Inflammatory macrophage treated with lipopolysaccharide for 4 hours (primary cell): ENCODE measurements at places on chromosomes 4 and X.

DNA sequence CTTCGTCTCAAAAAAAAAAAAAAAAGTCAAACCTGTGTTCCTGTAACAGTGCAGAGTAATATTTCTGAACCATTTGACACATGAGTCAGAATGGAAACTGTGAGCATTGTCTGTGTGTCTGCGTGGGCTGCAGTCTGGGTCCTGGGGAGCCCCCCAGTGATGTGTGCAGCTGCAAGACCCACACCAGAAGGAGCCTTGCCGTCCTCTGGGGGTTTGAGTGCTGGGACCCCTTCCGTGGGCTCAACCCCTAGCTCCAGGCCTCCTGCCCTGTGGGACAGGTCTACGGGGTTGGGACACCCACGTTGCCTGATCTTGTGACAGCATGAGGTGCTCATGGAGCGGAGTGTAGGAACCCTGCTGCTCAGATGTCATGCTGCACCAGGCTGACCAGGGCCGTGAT lies 43.7 kb downstream of the DDX3X start:
- no peak for DNase-seq

GRCh38 chr4:53346920-53347852 lies 18.7 kb downstream of the SCFD2 start:
- DNase-seq: no peak

DNA sequence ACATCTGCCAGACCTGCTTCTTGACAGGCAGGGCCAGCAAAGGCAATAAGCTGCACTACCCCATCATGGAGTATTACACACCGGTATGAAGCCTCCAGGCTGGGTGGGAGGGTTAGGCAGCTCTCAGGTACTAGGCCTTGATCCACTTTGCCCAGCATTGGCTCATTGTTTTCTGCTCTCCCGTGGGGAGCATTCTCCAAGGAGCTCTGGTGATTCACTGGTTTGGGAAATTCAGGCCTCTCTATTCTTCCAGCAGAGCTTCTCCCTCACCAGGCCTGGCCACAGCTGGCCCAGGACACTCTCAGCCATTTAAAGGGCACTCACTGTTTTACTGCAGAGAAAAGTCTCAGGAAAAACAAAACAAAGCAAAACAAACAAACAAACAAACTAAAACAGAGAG lies 33.0 kb downstream of the DRP2 start:
- DNase-seq: no peak

DNA sequence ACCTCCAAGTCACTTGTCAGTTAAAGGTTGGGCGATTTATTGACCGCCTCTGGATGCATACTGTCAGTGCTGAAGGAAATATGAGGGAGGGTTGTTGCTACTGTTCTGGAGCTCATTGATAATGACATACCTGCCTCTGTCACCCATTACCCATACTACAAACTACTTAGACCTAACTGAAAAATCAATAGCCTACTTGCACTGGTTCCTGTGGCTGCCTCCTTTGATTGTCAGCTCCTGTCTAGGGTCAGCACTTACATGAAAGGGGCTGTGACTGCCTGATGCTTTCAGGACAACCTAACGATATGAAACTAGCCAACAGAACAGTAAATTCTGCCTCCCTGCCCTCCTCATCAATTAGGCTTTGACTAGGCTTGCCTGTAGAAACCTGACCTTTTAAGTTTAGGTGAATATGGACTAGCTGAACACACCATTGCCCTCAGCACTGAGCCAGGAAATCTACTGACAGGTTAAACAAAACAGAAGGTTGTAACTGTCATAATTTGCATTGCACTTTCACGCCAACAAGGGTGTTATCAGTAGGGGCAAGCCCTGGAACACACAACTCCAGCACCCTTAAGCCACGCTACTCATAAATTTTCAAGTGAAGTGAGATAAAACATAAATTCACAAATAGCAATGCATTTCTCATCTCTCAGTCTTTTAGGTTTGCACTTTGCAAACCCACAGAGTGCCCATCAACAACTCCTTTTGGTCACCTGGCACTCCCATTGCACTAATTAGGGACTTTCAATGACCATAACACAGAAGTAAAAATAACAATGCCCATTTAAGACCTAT lies 9.0 kb upstream of the MAB21L2 start:
- no peak for DNase-seq

DNA sequence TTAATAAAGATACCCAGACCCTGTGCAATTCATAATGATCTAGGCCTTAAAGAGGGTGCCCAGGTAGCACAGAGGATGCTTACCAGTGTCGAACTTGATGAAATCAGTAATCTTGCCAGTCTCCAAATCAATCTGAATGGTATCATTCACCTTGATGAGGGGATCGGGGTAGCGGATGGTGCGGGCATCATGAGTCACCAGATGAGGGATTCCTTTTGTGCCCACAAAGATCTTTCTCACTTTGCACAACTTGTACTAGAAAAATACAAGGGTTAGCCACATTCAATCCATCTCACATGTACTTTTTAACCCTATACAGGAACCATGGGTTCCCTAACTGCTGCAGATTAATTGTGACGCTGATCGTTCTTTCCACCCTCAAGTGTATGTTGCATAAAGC lies 3.3 kb downstream of the RPS4X start:
- no peak for DNase-seq

DNA sequence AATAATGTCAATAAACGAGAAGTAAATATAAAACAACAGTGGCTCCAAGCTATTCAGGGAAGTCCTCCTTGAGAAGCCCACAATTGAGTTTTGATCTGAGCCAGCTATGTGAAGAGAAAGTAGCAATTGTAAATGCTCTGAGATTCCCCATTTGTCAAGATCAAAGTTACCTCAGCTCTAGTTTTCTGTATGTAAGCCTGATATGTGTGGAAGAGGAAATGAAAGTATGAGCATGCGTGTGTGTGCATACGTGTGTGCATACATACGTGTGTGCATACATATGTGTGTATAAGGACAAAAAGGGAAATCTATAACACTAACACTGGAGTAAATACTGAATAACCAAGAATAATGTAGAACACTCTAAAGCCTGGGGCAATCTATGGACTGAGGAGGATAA lies 130.3 kb downstream of the SCFD2 start:
- DNase-seq: no peak

- no peak for DNase-seq
These were observed 514.5 kb downstream of the INPP4B start for GRCh38 chr4:142331646-142332045.

DNA sequence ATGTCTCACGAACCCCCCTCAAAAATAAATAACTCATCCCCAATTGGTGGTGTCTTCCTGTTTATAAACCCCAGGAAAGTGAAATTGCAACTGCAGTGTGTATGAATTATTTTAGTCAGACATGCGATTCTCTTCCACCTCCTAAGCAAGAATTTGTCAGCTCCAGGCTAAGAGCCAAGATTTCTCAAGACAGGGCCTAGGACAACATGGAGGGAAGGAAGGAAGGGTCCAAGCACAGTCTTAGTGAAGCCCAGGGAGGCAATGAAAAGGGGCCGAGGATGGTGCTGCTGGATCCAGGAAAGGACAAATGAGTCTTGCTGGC lies 20.0 kb downstream of the SH3KBP1 start:
- peak; percentile 44 for DNase-seq

- DNase-seq: peak; percentile 65
These were observed 5.7 kb upstream of the PPEF2 start for GRCh38 chr4:75907966-75908365.

- DNase-seq: no peak
These were observed 54.8 kb upstream of the DCLK2 start for GRCh38 chr4:150023489-150023888.

GRCh38 chr4:151446208-151446607 lies 37.2 kb downstream of the FHIP1A start:
- DNase-seq: no peak

- no peak for DNase-seq
These were observed 78.0 kb downstream of the GUCY2F start for GRCh38 chrX:109403922-109404321.

DNA sequence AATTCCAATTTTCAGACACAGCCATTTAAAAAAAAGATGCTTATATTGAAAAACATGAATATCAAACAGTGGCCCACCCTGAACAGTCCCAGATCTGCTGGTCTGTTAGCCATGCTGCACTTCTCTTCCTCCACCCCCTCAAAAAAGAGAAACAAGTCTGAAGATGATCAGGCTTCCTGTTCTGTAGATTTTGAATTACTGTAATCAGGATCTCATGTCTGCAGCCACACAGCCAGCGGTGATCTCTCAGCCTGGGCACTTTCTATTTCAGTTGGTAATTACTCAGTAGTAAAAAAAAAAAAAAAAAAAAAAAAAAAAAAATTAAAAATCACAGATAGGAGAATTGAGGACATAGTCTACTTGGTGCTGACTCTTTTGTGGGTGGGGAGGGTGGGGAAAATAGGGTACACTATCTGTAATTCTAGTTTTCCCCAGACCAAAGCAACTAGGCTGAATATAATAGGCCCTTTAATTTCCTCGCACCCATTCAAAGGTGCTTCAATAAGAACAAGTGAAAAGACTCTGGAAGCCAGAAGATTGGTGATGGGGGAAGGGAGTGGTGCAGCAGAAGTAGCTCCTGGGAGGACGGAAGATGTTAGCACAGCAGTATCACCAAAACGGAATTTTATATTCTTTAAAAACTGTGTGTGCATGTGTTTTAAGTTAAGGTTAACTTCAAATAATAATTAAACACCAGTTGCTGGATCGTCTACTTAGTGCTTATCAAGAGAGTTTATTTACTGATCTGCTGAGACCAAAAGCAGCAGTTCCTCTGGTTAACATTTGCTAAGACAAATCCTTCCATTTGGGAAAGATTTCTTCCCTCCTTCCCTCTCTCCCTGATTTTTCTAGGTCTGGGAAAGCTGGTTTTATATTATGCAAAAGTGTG lies 47.0 kb downstream of the SPRY1 start:
- DNase-seq: peak; percentile 87

DNA sequence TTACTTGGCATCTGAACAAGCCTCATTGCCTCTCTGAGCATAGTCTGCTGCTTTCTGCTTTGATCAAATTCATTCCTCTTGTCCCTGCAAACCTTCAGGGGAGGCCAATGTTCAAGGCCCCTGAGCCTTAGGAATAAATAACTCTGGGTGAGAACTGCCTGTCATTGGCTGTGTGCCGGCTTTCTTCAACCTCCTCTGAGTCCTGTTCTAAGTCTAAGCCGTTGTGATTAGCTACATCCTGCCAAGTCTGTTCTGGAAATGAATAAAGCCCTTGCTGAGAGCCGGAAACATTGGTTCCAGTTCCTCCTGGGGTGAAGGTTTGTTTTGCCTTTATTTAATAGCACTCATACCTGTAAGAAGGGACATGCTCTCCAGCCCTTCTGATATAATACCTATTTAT lies 13.8 kb downstream of the RNF4 start:
- DNase-seq: no peak

GRCh38 chrX:139691493-139691842 lies 16.5 kb downstream of the MCF2 start:
- DNase-seq: no peak

GRCh38 chr4:150130933-150131332 lies 52.7 kb downstream of the DCLK2 start:
- DNase-seq: no peak

GRCh38 chrX:39601231-39602177 lies 496.3 kb downstream of the BCOR start:
- DNase-seq: no peak

GRCh38 chr4:8212622-8213021 lies 13.5 kb downstream of the SH3TC1 start:
- DNase-seq: no peak

- no peak for DNase-seq
These were observed 206.0 kb downstream of the KIT start for GRCh38 chr4:54863571-54864255.

- no peak for DNase-seq
These were observed 166.9 kb downstream of the NR3C2 start for GRCh38 chr4:148275266-148275665.

DNA sequence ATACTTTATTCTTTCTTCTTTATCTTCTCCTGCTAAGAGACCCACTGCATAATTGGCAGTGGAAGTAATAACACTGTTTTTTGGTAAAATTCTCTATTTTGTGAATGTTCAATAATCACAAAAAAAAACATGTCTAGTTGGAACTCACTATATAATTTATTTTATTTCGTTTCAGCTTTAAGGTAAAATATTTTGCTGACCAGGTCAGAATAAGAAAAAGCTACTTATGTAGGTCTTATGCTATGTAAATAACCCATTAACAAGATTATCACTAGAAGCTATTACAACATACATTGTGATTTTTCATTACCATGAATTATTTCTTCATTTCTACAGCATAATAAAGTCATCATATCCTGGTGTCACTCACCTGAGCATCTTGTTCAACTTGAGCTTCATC lies 19.3 kb downstream of the ANXA5 start:
- no peak for DNase-seq

GRCh38 chr4:16448241-16448840 lies 222.1 kb upstream of the TAPT1 start:
- DNase-seq: no peak

DNA sequence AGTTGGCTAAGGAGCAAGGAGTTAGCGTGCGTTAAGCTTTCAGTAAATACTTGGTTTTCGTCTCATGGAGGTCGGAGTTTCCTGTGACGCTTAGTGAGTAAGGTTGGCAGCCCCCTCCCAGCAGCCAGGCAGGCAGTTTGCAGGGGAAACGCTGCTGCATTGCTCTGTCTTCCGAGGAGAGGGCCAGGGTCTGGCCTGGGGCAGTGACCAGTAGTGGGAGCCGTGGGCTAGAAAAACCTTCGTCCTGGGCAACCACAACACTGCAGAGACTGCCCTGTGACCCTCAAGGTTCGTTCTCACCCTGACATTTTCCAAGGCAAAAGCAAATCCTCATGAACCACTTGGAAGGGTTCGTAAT lies 432 bp downstream of the TMEM175 start:
- no peak for DNase-seq

DNA sequence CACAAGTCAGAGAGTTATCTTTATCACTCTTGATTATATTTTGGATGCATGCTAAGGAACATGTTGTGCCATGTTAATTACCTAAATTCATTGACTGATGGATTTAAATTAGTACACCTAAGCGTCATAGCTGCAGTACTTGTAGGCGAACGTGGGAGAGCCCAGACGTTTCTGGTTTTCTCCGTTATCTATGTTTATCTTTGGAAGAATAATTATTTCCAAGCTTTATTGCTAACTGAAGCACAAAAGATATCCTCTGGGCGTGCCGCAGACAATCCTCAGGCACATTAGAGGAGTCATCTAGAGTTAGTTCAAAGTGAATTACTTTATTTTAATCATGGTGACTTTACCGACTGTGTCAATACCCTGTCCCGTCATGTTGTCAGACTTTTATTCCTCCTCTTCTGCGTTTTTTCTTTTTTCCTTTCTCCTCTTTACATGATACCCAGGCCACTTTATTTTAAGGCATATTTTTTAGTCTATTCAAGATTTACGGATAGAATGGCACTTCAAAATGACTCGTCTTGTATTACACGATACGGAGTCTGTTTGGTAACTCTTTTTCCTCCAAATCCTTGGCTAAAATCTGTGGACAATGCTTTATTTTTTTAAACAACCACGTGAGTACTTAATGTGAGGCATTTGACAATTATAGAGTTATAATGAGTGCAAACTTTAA lies 632.0 kb upstream of the TENM3 start:
- DNase-seq: no peak

DNA sequence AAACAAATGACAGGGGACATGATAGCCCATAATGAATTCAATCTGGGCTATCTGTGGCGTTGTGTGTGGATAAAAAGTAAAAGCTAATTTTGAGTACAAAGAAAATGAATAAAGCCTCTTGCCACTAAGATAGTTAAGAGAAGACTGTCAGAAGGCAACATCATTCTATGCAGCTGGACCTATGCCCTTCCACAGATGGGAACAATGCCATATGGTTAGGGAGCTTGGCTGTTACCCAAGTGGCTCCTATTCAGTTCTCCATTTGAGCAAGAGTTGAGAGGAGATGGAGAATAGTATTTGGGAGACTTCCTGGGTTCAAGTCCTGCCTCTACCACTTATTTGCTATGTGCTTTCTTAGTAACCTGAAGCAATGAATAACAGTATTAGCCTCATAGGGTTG lies 107.7 kb downstream of the ANXA3 start:
- DNase-seq: no peak

- DNase-seq: no peak
These were observed 88.5 kb upstream of the GPR34 start for GRCh38 chrX:41600291-41600690.
